ENCODE measurements at places on chromosomes 1 and 21. TPM values are rescaled to one million over a fixed set of nuclear protein-coding genes. Genes with fewer than 3 reads are reported as not detected.

Gene ASAP3
- total RNA-seq, result 62.4 TPM

Gene VSIG8
- total RNA-seq, result 0.17 TPM

Gene CFHR3
- not detected for total RNA-seq

Gene AGT
- total RNA-seq, result 2.0 TPM

Gene CDK18
- total RNA-seq, result 1.3 TPM

Gene SLC22A15
- total RNA-seq, result 7.6 TPM

Gene FCAMR
- total RNA-seq, result not detected

Gene EXTL1
- 0.83 TPM for total RNA-seq

Gene ETV3L
- total RNA-seq, result not detected

Gene AQP10
- not detected for total RNA-seq

Gene NTRK1
- not detected for total RNA-seq

Gene RIPPLY3
- total RNA-seq, result not detected

Gene ZBTB18
- 4.8 TPM for total RNA-seq

Data from smooth muscle cell of trachea (primary cell).